ENCODE measurements at places on chromosomes 11 and 22.

- no peak for DNase-seq
Measured at GRCh38 chr22:38303974-38304373, 13.3 kb downstream of the CSNK1E start.

DNA sequence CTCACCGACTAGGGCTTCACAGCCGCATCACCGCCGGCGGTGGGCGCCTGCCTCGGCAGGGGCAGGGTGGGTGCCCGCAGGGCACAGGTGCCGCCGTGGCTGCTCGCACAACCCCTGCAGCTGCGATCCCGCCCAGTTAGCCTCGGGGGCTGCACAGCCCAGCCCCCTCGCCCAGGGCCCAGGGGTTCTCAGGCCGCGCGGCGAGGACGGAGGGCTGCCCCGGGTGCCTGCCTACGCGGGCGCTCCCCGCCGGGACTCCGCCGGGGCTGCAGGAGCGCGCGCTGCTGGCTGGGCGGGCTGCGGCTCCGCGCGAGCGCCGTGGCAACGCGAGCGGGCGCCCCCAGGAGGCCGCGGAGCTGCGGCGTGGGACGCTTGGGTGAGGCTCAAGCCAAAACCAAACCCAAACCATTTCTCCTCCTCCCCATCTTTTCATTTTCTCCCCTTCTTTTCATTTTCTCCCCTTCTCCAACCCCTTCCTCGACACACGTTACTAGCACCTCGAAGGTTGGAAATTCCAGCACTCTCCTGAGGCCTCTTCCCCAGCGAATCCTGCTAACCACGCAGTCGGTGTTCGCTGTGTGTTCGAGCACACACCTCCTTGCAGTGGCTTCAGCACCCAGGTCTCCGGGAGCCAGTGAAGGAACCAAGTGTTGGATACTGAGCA, at the start of gene MICAL3:
MICAL3 (minus strand) TSS at position 286 of the 664 bp plus-strand sequence. CDS start 117,749 bp downstream, outside the sequence.
- DNase-seq, result peak; percentile 70

DNA sequence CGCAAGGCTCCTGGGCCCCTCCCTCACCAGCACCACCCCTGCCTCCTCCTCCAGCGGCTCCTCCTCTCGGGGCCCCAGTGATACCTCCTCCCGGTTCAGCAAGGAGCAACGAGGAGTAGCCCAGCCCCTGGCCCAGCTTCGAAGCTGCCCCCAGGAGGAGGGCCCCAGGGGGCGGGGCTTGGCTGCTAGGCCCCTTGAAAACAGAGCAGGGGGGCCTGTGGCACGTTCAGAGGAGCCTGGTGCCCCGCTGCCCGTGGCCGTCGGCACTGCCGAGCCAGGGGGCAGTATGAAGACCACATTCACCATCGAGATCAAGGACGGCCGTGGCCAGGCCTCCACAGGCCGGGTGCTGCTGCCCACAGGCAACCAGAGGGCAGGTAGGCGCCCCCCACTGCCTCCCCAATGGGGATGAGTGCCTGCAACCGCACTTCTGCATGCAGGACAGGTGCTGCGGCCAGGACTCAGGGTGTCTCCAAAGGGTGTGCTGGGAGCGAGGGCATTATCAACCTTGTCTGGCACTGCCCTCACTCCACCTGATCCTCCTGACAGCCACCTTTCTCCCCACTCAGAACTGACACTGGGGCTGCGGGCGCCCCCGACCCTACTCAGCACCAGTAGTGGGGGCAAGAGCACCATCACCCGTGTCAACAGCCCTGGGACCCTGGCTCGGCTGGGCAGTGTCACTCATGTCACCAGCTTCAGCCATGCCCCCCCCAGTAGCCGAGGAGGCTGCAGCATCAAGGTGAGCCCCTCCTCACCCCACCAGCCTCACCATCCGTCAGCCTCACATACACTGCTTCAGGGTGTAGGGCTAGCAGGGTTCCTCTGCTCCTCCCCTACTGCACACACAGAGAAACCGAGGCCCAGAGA, 10.2 kb downstream of the SMTN start:
- DNase-seq, result no peak

GRCh38 chr11:26584818-26585217, 12.8 kb upstream of the MUC15 start:
- DNase-seq, result no peak

- no peak for DNase-seq
Measured at GRCh38 chr11:126646701-126647557, 291.4 kb downstream of the ST3GAL4 start.

DNA sequence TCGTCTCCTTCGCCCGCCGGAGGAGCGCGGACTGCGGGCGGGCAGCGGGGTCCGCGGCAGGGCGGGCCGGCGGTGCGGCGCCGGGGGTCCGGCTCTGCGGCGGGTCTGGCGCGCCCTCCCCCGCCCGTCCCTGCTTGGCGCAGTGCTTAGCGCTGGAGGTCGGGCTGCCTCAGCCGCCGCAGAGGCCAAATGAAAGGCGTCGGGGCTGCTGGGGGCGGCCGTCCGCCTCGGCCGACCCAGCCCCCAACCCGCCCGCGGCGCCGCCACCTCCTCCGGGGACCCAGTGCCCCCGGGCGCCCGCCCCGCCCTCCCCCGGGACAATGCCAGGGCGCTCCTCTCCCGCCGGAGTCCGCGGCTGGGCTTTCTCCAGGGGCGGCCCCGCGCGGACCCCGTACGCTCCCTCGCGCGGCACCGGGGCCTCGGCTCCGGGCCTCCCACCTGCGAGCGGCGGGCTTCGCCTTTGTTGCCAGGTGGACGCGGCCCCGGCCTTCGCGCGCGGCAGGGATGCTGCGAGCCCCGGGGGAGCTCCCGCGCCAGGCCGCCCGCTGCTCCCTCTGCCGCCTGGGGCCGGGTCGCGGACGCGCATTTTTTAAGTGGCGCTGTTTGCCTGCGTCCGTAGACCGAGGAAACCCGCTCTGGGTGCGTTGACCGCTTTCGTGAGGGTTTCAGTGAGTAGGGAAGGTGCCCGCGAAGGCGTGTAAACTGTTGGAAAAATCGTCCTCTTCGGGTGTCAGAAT, 583 bp downstream of the APLP2 start:
- DNase-seq, result peak; percentile 68

DNA sequence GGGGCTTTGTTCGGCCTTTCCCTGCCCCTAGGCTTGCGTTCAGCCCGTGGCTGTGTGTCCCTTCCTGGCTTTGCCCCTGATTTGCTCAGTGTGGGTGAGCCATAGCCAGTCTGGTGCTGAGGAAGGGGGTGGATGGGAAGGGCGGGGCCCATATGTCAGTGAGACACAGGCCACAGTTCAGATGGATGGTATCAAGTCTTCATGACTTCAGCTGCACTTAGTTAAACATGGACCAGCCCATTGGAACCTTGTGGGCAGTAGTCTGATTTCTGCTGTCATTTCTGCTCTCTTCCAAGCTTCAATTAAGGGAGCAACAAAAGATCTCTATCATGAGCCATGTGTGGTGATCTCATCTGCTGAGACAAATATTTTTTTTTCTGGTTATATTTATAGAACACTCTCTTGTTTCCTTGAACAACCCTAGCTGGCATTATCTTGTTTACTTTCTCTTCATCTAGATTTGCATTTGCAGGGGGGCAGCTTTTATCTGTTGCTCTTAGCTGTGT, 21.6 kb upstream of the PEX26 start:
- DNase-seq, result no peak

DNA sequence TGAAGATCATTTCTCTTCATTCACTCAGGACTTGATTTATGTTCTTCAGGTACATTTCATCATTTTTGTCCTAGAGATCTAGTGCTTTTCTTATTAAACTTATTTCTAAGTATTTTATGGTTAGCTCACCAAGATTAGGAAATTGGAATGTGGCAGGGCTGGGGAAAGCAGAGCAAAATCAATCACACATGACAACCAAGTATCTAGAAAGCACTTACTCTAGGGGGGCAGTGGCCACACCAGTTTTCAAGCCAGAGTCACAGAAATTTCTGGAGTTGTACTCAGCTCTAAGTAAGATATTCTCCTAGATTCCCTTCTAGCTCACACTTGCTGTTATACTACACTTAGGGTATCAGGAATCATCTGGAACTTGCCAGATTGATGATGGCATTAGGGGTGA, 33.3 kb upstream of the MYEOV start:
- no peak for DNase-seq

DNA sequence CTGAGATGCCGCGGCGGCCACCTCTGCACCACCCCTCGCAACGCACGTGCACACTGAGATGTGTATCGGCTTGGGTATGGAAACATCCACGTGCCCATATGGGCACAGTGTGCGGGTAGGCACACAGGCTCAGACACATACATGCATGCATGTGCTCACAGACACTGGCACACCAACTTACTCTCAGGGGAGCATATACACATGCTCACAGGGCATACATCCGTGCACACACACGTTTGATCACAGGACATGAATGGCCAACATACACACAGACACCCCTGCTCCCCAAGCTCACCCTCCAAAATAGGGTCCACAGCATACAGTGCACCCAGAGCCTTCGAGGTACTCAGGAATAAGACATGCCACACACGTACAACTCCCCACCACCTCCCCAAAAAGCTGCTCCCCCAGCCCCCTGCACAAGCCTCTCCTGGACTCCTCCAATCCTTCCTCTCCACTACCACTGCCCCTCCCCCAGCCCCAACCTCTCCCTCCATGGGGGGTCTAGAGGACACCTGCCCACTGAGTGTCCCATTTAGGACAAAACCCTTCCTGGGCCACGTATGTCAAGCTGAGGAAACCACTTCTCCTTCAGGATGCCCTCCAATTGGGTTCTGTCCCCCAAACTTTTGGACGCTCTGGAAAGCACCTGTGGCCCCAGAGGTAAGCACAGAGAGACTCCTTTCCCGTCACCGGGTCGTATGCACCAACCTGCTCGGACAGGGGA, 53.1 kb downstream of the SLC22A12 start:
- DNase-seq, result no peak

- no peak for DNase-seq
Measured at GRCh38 chr11:74739546-74740270, 8.5 kb upstream of the CHRDL2 start.

DNA sequence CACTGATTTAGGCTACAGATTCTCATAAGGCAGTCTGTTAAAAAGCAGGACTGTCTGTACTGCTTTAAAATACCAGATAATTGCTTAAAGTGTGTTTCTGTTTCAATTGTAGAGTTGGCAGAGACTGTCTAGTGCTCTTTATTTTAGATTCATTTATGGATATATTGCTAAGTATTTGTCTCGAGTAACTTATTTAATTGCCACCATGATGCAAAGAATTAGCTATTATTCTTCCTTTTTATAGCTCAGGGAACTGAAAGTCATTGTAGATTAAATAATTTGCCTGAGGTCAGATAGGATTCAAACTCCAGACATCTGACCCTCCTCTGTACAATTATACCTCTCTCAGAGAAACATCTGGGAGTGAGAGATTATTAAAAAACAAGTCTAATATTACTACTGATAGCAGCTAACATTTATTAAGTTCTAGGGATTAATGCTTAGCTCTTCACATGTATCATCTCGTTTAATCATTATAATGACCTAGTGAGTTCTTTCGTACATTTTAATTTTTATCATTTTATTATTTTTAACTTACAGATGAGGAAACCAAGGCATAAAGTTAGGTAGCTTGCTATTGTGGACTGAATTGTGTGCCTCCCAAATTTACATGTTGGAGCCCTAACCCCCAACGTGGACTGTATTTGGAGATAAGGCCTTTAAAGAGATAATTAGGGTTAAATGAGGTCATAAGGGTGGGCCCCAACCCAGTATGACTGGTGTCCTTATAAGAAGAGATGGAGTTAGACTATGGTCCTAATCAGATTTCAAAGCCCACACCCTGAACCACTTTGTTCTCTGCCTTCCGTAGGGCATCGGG, 19.7 kb upstream of the RAG2 start:
- DNase-seq, result no peak

DNA sequence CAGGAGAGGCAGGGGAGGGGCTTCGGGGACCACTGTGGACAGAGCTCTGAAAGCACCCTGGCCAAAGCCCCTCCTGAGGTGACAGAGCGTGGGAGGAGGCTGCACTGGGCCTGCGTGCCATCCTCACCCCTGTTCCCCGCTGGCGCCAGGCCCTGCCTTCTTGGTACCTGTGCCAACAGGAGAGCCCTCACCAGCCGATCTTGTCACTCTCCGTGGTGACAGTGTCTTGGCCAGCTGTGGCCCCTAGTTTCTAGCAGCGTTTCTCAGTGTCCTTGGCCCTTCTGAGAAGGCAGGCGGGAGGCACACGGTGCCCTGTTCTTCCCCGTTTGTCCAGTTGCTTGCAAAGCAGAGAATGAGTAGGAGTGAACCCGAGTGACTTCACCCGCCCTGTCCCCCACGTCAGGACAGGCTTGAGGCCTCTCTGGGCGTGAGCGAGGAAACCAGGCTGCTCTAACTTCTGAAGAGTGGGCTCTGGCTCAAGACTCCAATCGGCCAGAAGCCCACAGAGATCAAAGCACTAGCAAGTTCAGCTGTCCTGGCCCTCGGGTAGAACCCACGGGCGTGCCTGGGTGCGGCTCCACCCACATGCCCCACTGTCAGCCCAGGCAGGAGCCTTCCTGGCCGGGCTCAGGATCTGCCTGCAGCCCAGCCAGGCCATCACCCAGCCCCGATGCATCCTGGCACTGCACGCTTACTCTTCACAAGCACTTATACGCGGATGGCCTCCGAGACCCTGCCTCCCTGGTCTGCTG, 60.2 kb upstream of the EMID1 start:
- DNase-seq, result peak; percentile 44

DNA sequence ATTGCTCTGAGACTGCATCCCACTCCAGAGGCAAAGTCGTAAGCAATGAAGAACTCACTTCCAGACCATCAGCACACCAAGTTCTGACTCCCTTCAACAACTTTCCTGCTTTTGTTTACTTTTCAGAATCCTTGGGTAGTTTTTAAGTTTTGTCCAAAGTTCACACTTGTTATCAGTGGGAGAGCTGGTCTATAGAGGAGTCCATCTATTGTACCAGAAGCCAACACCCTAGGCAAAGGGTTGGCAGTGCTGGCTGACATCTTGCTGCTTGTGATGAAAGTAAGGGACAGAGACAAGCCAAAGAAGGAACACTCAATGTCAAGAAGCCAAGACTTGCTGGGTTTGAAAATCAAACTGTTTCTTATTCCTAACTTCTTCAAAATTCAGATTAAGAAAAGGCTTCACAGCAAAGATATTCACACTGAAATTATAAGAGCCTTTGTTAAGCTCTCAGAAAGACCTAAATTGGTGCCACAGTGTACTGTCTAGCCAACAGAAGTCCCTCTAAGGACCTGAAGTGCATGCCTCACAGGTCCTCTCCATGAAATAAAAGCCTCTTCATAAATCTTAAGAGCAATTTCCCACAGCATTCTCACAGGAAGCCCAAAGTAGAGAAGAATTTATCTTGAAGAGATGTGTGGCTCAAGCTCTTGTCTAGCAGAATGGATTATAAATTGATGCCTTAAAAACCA, 21.5 kb upstream of the LINC01488 start:
- no peak for DNase-seq

- no peak for DNase-seq
Measured at GRCh38 chr11:79352349-79352703, 88.5 kb downstream of the TENM4 start.

DNA sequence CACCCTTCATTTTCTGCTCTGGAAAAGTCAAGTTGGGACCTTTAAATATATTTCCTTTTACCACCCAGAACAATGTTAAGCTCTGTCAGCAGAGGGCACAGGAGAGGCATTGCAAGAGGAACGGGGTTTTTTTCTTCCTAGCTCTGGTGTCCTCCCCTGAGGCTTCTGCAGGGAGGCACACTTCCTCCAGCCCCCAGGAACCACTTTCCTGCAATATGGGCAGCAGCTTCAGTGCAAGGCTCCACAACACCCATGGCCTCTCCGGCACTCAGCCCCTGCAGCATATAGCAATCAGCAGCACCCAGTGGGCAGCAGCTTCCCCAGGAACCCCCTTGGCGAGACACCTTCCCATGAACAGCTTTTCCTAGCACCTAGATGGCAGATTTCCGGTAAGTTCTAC, 101.4 kb downstream of the SYT9 start:
- DNase-seq, result no peak

All from left lobe of liver (tissue), 2 donors.